ENCODE measurements at places on chromosomes 11 and 22. TPM values are rescaled to one million over a fixed set of nuclear protein-coding genes. Genes with fewer than 3 reads are reported as not detected.
A peak's percentile ranks its signal among the peaks of the same experiment; 100 is the strongest.

RAB3IL1 gene
- total RNA-seq, result 8.3 TPM

ARHGAP8 gene
- 90.5 TPM for total RNA-seq

VSIG10L2 gene
- total RNA-seq, result not detected

RAB39A gene
- not detected for total RNA-seq

ELFN2 gene
- total RNA-seq, result 4.0 TPM

NRGN gene
- total RNA-seq, result 7.8 TPM

HBB gene
- not detected for total RNA-seq

FAM83F gene
- total RNA-seq, result 17.1 TPM

MMP12 gene
- not detected for total RNA-seq

KCNK7 gene
- total RNA-seq, result 0.49 TPM

INPPL1 gene
- total RNA-seq, result 393 TPM

TPBGL gene
- total RNA-seq, result 0.19 TPM

MISFA gene
- total RNA-seq, result 8.8 TPM

C11orf91 gene
- not detected for total RNA-seq

- no peak for DNase-seq
- H3K27ac ChIP-seq, result no peak overlapping the region
- H3K4me1 ChIP-seq, result no peaks in the 10 kb centered on the region
- no peaks in the 10 kb centered on the region for H3K27me3 ChIP-seq
- no peaks in the 10 kb centered on the region for H3K36me3 ChIP-seq
Observed at GRCh38 chr11:39589391-39589790, 1870.1 kb downstream of the LRRC4C start.

- H3K4me3 ChIP-seq, result no peak overlapping the region
- DNase-seq, result no peak
- H3K27ac ChIP-seq, result no peak overlapping the region
- no peaks in the 10 kb centered on the region for H3K27me3 ChIP-seq
- no peaks in the 10 kb centered on the region for H3K4me1 ChIP-seq
Observed at GRCh38 chr22:40200795-40201530, 23.2 kb downstream of the TNRC6B start.

DNA sequence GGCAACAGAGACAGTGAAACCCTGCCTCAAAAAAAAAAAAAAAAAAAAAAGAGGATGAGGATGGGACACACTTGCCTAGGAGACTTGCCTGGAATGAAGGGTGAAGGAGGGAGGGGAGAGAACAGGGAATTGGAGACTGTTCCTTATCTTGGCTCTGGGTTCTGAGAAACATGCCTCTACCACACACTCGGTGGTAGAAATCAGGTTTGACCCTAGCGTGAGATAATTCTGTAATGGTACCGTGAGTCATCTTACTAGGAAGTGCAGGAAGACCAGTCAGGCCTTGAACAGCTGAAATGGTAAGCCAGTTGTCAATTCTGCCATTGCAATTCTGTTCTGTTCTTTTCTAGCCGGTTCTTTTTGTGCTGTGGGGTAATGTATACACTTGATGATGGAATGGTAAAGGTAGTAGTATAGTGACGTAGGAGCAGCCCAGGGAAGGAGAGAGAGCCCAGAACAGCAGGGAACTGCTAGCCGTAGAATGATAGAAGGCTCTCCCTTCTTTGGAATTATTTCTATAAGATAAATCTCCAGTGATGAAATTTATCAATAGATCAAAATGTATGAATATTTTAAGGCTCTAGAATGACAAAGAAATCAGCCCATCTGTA, 3.9 kb upstream of the AMBRA1 start:
- no peak for DNase-seq
- no peaks in the 10 kb centered on the region for H3K36me3 ChIP-seq
- peaks cover 20% of the 10 kb centered on the region for H3K4me1 ChIP-seq
- peak overlapping the region; percentile 58 for H3K27ac ChIP-seq

- no peaks in the 10 kb centered on the region for H3K27me3 ChIP-seq
- DNase-seq, result no peak
- 0 out of 2 replicates have a peak, but pooled peaks cover 7% of the 10 kb centered on the region for H3K4me1 ChIP-seq
- H3K36me3 ChIP-seq, result 0 out of 2 replicates have a peak, but pooled peaks cover 2% of the 10 kb centered on the region
Observed at GRCh38 chr11:74720596-74721478, 10.4 kb downstream of the CHRDL2 start.

DNA sequence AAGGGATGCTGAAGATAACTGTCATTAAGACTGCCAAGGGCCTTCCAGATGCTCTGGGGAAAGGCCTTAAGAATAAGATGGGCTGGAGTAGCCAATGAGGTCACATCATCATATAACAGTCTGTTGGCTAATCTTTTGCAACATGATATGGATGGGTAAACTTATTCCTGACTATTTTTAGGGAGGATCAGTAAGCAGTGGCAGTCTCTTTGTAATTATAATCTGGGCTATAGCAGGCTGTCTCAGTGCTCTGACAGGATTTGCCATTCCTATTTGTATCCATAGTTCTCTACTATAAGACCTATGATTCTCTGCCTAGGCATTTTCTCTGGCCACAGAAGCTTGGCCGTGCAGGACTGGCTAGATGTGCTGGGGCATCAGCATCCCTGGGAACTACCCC, 16.1 kb upstream of the CALCB start:
- no peak overlapping the region for H3K4me3 ChIP-seq
- no peaks in the 10 kb centered on the region for H3K27me3 ChIP-seq
- no peak overlapping the region for H3K27ac ChIP-seq
- no peaks in the 10 kb centered on the region for H3K36me3 ChIP-seq
- no peak for DNase-seq

- no peak overlapping the region for H3K4me3 ChIP-seq
- no peaks in the 10 kb centered on the region for H3K27me3 ChIP-seq
- no peaks in the 10 kb centered on the region for H3K4me1 ChIP-seq
- no peak overlapping the region for H3K27ac ChIP-seq
- H3K36me3 ChIP-seq, result no peaks in the 10 kb centered on the region
Observed at GRCh38 chr11:74316772-74317505, 5.5 kb upstream of the P4HA3 start.

DNA sequence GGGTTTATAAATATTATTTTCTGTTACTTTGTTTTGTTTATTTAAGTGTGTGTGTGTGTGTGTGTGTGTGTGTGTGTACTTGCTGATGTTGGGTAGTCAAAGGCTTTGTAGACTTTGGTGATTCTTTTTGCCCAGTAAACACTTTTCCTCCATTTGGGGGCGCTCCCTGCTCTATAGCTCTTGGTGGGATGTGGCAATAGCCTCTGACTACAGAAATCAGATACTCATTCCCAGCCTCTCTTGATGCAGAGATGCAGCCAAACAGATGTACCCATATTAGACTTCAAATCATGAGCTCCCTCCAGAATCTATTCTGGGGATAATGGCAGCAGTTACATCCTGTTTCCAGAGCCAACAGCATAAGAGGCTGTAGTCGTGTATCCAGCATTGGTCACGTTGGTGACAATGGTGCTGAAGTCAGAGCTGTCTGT, 33.4 kb upstream of the APOL5 start:
- no peaks in the 10 kb centered on the region for H3K27me3 ChIP-seq
- no peak overlapping the region for H3K4me3 ChIP-seq
- DNase-seq, result no peak

DNA sequence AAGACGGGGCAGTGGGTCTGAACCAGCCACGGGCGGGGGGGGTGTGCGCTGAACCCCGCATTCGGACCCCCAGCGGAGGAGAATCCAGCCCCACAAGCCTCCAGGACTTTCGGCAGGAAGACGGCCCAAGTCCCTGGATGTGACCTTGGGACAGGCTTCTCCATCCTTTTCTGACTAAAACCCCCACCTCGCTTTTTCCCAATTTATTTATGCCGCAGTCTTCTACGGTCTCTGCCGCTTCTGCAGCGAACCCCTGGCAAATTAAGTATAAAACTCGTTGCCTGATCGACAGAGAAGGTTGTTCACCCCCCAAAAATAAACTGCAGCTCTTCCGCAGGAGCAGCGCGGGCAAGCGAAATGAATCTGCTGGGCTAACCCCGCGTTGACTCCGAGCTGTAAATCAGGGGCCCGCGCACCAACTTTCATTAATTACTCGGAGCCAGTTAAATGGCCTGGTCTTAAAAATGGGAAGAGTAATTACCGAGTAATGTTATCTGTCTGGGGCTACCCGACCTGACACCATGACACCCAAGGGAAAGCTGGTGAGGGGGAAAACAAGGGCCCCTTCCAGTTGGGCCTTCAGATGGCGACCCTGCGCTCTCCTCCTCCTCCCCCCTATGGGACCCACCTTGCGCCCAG, 6.6 kb downstream of the WT1 start:
- H3K36me3 ChIP-seq, result no peaks in the 10 kb centered on the region
- no peak overlapping the region for H3K4me3 ChIP-seq
- DNase-seq, result no peak
- H3K27ac ChIP-seq, result no peak overlapping the region
- H3K4me1 ChIP-seq, result peaks cover under 1% of the 10 kb centered on the region

GRCh38 chr11:120571476-120571875, 59.9 kb downstream of the GRIK4 start:
- H3K27me3 ChIP-seq, result no peaks in the 10 kb centered on the region
- H3K36me3 ChIP-seq, result no peaks in the 10 kb centered on the region
- H3K4me3 ChIP-seq, result no peak overlapping the region
- no peak for DNase-seq
- H3K4me1 ChIP-seq, result peaks cover under 1% of the 10 kb centered on the region

GRCh38 chr11:32758291-32758690, 36.2 kb downstream of the CCDC73 start:
- H3K4me3 ChIP-seq, result no peak overlapping the region
- H3K4me1 ChIP-seq, result no peaks in the 10 kb centered on the region
- no peaks in the 10 kb centered on the region for H3K36me3 ChIP-seq

GRCh38 chr11:96680211-96681018, 290.6 kb downstream of the JRKL start:
- H3K4me3 ChIP-seq, result no peak overlapping the region
- DNase-seq, result no peak
- 0 out of 2 replicates have a peak, but pooled peaks cover 4% of the 10 kb centered on the region for H3K4me1 ChIP-seq
- no peaks in the 10 kb centered on the region for H3K27me3 ChIP-seq
- H3K36me3 ChIP-seq, result no peaks in the 10 kb centered on the region
- no peak overlapping the region for H3K27ac ChIP-seq

- no peak overlapping the region for H3K4me3 ChIP-seq
- H3K27me3 ChIP-seq, result no peaks in the 10 kb centered on the region
- H3K4me1 ChIP-seq, result peaks cover 6% of the 10 kb centered on the region
- peaks cover 21% of the 10 kb centered on the region for H3K36me3 ChIP-seq
Observed at GRCh38 chr11:68411501-68411991, 49.0 kb upstream of the PPP6R3 start.

GRCh38 chr11:12803086-12803826, 129.0 kb downstream of the TEAD1 start:
- H3K27me3 ChIP-seq, result no peaks in the 10 kb centered on the region
- DNase-seq, result no peak
- no peaks in the 10 kb centered on the region for H3K36me3 ChIP-seq
- peaks cover 91% of the 10 kb centered on the region for H3K4me1 ChIP-seq
- H3K27ac ChIP-seq, result peak overlapping the region; percentile 98

DNA sequence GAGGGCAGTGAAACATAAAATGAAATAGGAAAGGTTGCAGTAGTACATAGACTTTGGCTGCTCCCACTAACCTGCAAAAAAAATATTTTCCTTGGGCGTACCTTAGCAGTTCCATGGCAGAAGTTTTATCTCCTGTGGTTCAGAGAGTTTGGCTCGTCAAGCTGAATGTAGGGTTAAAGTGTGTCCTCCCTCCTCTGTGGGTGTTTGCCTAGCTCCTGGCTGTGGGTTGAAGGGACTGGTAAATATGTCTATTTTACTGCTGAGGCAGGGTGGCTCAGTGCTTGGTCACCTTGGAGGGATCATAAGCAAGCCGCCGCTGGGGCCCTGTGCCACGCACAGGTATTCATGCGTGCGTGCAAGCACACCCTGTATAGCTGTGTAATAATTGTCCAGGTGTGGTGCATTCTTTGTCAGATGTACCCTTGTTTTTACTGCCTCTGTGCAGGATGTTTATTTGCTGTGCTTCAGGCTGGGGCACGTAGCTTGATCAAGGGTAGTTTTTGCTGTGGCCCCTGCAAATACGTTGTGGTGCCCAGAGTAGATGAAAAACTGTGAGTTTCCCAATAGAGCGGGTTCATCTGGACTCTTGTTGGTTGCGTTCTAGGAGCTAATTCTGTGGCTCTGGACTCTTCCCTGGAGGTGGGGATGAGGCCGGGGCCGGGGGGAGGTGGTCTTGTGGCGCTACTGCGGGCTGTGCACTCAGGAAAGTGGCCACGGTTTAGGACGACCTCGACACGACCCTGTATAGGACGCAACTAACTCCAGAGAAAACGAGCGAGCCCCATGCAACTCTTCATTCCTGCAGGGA, 732 bp upstream of the SORL1 start:
- H3K4me1 ChIP-seq, result peaks cover 30% of the 10 kb centered on the region
- peak overlapping the region; percentile 47 for H3K4me3 ChIP-seq
- no peaks in the 10 kb centered on the region for H3K27me3 ChIP-seq
- H3K36me3 ChIP-seq, result no peaks in the 10 kb centered on the region
- peak; percentile 66 for DNase-seq
- peak overlapping the region; percentile 54 for H3K27ac ChIP-seq

DNA sequence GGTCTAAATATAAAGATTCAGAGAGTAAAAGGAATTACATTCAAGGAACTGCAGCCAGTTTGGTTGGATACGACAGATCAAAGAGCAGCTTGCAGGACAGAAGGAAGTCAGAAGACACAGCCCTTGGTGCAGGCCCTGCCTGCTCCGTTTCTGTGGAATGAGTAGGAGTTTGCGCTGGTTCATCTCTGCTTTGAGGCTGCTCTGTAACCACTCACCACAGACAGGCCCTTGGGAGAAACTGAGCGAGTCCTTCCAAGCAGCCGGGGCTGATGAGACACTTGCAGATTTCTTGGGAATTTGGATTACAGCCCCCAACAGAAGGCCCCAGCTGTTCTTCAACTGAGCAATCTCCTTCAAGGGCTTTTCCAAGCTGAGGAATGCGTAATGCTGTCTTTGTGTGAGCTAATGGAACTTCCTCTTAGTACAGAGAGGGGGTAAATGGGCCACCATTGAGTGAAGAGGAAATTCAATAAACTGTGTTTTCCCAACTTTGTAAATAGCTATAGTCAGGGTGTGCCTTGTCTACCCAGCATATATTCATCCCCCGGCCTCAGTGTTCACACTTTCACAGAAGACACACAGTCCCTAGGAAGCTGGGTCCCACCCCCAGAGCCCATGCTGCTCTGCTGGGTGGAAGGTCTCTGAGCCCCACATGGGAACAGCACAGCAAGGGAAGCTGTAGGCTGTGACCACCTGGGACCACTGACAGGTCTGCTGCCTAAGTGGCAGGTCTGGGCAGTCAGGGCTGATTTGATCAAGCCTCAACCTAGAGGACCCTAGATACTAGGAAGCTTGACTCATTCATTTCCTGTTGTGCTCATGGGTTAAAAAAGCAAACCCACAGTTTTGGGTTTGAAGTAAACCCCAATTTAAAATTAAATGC, 16.6 kb downstream of the IL10RA start:
- no peaks in the 10 kb centered on the region for H3K27me3 ChIP-seq
- no peak for DNase-seq
- no peaks in the 10 kb centered on the region for H3K36me3 ChIP-seq
- H3K4me3 ChIP-seq, result no peak overlapping the region
- H3K27ac ChIP-seq, result no peak overlapping the region
- H3K4me1 ChIP-seq, result peaks cover 11% of the 10 kb centered on the region

- peak; percentile 62 for DNase-seq
- no peak overlapping the region for H3K4me3 ChIP-seq
- H3K36me3 ChIP-seq, result peaks cover 10% of the 10 kb centered on the region
- H3K27ac ChIP-seq, result no peak overlapping the region
Observed at GRCh38 chr22:50469377-50470305, 5.2 kb downstream of the SBF1 start.

GRCh38 chr11:87290304-87290922, 252.7 kb downstream of the TMEM135 start:
- H3K27ac ChIP-seq, result no peak overlapping the region
- no peak for DNase-seq
- no peaks in the 10 kb centered on the region for H3K36me3 ChIP-seq
- no peak overlapping the region for H3K4me3 ChIP-seq
- no peaks in the 10 kb centered on the region for H3K27me3 ChIP-seq
- no peaks in the 10 kb centered on the region for H3K4me1 ChIP-seq

GRCh38 chr11:123316003-123316402, 114.1 kb upstream of the GRAMD1B start:
- H3K27me3 ChIP-seq, result peaks cover 3% of the 10 kb centered on the region
- no peak overlapping the region for H3K4me3 ChIP-seq
- H3K27ac ChIP-seq, result no peak overlapping the region
- H3K36me3 ChIP-seq, result no peaks in the 10 kb centered on the region

Measured in Caco-2 (cell line).